ENCODE measurements at places on chromosomes 2 and 18.

DNA sequence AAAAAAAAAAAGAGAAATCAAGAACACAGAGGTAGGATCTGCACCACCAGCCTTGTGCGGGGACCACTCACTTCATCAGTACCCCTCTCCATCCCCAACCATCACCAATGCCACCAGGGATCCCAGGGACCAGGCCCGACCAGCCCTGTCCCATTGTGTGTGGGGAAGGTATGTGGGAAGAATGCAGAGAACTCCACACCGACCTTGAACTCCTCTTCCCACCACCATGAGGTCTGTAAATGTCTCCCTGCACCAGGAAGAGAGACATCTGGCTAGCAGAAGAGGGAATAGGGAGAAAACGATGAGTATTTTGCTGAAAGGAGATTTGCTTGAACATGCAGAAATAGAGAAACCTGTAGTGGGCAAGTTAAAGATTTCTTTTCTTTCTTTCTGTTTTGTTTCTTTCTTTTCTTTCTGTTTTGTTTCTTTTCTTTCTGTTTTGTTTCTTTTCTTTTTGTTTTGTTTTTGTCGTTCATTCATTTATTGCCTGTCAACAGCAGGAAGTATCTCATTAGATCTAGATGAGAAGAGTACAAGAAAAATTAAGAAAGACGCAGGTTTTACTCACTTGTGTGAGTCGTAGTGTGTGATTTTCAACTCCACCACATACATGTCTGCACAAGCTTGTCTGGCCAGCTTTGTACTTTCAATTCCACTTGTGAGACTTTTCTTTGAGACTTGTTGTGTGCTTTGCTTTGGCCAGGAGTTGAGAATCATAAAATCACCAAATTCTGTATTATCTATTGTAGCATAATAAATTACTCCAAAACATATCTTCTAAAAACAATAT, 179.8 kb upstream of the HAAO start:
- DNase-seq, result no peak

GRCh38 chr2:229612384-229612971, 101.9 kb downstream of the DNER start:
- no peak for DNase-seq

DNA sequence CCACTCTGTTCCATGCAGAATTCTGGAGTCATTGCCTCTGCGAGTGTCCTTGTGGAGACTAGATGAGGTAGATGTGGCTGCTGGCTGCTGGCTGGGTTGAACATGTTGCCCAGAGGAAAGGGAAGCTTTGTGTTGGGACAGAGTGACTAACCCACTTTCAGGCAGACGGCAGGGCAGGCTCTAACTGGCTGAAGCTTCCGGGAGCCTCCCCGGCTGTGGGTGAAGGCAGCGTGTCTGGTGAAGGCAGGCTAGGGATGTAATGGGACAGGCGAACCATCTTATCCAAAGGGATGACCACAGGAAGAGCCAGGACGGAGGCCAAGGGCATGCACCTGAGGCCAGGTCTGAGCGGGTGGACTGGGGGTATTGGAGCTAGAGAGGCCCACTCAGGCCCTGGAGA, 16.0 kb downstream of the ASPRV1 start:
- no peak for DNase-seq

DNA sequence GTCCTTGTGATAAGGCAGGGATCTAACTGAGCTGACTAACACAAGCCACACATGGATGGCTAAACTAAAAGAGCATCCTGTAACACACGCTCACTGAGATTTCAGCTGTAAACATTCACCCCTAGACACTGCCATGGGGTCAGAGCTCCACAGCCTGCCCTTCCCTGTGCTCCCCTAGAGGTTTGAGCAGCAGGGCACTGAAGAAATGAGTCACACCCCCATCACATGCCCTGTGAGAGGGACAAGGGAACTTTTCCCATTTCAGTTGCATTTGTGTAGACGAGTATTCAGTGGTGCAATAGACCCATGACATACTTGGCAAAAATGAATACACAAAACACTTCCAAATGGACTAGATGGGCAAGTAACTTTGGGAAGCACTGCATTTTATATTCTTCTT, 402.4 kb upstream of the LRRTM1 start:
- DNase-seq, result no peak

GRCh38 chr2:11955884-11956291, 209.5 kb downstream of the LPIN1 start:
- DNase-seq, result no peak

- DNase-seq, result no peak
Measured at GRCh38 chr2:227848586-227848985, 22.8 kb upstream of the DAW1 start.

GRCh38 chr18:9691235-9691634, 16.9 kb upstream of the RAB31 start:
- DNase-seq, result no peak

DNA sequence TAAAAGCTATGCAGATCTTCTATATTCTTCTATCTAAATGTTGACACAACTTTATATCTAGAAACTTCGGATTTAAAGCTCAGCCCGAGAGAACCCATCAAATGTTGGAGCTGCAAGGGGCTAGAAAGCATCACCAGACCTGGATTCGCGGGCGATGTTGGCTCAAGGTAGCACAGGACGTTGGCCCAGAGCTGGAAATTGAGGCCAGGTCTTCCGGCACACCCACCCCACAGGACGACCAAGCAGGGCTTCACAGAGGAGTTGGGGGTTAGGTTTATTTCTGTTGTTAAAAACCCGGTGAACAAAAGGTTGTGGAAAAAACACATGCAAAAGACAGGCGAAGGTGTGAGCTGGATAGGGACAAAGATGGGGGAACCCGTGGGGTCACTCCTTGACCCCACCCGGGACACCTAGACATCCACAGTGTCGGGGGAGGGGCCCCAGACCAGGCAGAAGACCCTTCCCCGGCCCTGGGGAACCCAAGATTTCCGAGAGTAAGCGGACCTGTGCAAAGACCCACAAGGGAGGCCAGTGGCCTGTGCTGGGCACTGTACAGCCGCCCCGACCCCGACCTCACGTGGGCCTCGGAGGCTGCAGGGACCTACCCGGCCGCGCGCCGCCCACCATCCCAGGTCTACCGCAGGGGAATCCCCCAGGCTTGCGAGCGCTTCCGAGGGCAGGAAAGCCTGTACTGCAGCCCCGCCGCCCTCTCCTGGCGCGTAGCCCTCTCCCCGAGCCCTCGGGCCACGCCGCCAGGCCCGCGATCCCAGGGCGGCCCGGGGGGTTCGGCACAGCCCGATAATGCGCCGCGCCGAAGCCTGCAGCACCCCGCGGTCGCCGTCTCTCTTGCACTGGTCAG, 1.8 kb upstream of the AGBL5 start:
- DNase-seq, result peak; percentile 51

DNA sequence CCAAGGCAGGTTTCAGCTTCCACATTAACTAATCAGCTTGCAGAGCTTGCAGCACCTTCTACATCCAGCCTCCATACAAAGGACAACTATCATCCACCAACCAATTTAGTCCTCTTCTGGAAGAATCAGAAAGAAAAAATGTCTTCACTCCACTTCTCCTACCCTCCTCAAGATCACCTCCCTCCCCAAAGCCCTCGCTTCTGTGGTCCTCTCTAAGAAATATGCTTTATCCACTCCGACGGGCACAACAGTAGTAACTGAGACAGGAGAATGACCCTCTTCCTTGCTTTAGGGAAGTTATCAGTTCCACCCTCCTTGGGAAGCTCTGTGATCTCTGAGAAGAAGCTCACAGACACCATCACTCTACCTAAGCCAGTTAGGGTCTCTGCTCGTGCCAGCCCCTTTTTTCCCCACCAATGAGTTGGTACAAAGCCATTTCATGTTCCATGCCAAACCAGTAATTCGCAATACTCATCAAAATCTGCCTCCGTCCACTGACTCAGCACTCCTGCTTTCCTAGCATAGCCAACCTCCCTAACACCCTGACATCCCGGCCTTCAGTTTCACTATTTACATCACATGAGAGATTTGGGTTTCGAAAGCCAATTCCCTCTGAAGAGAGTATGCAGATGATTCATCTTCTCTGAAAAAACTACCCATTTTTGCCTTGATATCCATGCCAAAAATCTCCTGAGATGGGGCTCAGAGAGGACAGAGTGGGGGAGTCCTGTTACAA, 114.1 kb upstream of the PKDCC start:
- no peak for DNase-seq

DNA sequence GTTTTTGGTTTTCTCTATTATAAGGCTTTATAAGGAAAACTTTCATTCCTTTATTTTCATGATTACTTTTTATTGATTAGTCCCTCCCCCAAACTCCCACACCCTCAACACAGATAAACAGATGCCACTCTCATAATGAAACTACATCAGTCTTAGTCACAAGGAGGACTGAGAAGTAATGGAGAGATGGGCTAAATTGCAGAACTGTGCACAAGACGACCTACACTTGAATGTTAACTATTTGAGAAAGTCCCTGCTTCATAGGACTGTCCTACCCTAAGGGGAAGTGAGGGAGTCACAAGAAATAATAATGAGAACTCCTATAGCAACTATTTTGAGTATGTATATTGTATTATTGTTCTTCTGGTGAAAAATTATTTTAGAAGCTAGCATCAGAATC, 360.8 kb downstream of the RBM43 start:
- no peak for DNase-seq

- DNase-seq, result no peak
Measured at GRCh38 chr2:234448506-234449184, 48.2 kb downstream of the ARL4C start.

- no peak for DNase-seq
Measured at GRCh38 chr2:101788995-101789970, 91.8 kb downstream of the MAP4K4 start.

GRCh38 chr2:175431101-175431946, 249.8 kb upstream of the ATP5MC3 start:
- no peak for DNase-seq

- no peak for DNase-seq
Measured at GRCh38 chr2:211867845-211868451, 670.7 kb downstream of the ERBB4 start.

DNA sequence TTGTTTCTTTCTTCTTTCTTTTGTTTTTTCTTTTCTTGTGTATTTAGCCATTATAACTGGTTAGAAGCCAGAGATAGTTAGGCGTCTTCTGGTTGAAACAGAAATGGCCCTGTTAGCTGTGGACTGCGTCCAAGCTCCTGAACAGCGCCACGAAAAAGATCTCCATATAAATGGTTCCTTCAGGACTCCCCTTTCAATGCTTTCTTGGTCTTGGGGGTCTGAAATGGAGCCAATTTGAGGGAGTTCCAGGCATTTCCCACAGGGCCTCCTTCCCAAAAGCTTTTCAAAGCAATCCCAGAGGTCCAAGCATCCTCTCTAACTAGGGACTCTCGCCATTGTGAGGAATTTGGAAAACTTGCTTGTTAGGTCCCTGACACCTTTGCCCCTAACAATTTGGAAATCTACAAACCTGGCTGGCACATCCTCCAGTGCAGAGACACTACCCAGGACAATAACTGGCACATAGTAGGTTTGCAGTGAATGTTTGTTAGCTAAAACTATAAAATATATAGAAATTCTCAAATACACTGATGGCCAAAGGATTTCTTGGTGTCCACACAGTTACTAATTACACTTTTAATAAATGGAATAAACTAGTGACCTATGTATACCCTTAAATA, 80.1 kb downstream of the MYCN start:
- DNase-seq, result no peak

DNA sequence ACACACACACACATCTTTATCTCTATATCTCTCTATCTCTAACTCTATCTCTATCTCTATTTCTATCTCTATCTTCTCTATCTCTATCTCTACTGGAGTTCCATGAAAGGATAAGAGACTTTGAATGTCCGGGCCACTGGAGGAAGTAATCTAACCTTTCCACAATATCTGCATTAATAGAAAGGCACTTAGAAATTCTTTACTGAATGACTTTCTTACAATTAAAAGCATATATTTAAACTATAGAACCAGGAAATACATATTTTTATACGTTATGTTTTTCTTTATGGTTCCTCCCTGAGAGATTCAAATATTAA, 234.9 kb downstream of the TRIB2 start:
- DNase-seq, result no peak

DNA sequence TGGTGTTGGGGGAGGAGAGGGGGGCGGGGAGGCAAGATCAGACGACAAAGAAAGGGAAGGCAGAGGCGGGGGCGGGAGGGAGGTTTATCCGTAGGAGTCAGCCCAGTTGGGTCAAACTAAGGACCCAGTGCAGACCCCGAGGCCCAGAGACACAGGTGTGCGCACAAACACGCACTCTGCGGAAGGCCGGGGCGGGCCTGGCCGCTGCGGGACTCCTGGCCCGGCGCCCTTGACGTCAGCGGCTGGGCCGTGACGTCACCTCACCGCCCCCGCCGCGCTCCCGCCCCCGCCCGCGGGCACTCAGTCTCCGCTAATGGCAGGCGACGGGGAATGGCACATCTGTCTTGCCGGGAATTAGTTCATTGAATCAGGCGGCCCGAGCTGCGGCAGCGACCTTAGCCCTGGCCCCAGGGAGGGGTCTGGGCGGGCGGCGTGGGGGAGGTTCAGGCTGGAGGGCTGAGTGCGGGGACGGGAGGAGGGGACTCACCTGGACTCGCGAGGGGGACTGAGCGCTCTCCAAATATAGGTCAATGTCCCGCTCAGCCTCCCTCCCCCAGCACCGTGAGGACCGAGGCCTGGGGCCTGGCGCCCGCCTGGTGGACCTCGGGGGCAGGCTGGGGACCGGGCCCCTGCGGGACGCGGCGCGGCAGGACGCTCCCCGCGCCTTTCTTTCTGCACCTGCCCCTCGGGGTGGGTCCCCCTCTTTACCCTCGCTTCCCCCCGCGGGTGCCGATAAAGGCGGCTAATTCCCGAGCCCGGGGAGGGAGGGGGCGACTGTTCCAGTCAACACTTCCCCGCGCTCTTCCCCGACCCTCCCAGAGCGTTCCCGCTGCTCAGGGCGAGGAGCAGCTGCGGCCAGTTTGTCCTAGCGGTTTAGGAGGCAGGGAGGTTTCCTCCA, 15.5 kb upstream of the ECEL1 start:
- DNase-seq, result peak; percentile 55

DNA sequence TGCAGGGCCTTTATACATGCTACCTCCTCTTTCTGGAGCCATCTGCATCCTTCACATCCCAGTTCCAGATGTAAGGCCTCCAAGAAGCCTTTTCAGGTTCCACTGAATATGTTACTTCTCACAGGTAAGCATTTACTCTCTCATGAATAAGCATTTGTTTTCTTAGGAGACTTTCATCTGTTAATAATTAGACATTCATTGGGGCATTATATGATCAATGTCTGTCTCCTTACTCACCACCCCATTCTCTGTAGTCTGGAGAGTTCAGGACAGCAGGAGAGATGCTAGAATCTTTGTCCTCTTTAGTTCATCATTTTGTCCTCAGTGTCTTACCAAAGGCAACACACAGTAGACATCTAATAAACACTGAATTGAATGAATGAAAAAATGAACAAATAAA, 185.7 kb downstream of the NCKAP5 start:
- DNase-seq, result no peak

- DNase-seq, result no peak
Measured at GRCh38 chr18:54035927-54036326, 188.5 kb downstream of the MBD2 start.

GRCh38 chr18:54975598-54975997, 16.3 kb upstream of the CCDC68 start:
- DNase-seq, result no peak

GRCh38 chr18:10315522-10315921, 138.9 kb upstream of the APCDD1 start:
- DNase-seq, result no peak

- DNase-seq, result no peak
Measured at GRCh38 chr18:54717673-54718407, 110.4 kb upstream of the RAB27B start.

GRCh38 chr2:54419388-54419787, 36.7 kb upstream of the SPTBN1 start:
- no peak for DNase-seq

All from neural crest cell (in vitro differentiated cells).